ENCODE measurements at places on chromosomes 16 and 17. TPM values are rescaled to one million over a fixed set of nuclear protein-coding genes. Genes with fewer than 3 reads are reported as not detected.
A peak's percentile ranks its signal among the peaks of the same experiment; 100 is the strongest.

Gene SLFN5
- total RNA-seq: 9.1 TPM

- no peaks in the 10 kb centered on the region for H3K36me3 ChIP-seq
- H3K4me3 ChIP-seq: no peak overlapping the region
- H3K27me3 ChIP-seq: no peaks in the 10 kb centered on the region
- peaks cover 22% of the 10 kb centered on the region for H3K4me1 ChIP-seq
- peak; percentile 23 for DNase-seq
- H3K27ac ChIP-seq: no peak overlapping the region
These were observed 307.2 kb downstream of the ABCC12 start for GRCh38 chr16:47848421-47849109.

GRCh38 chr17:49122566-49122965 lies 10.0 kb upstream of the B4GALNT2 start:
- no peaks in the 10 kb centered on the region for H3K36me3 ChIP-seq
- H3K4me1 ChIP-seq: no peaks in the 10 kb centered on the region
- no peak for DNase-seq
- peaks cover 2% of the 10 kb centered on the region for H3K27me3 ChIP-seq

Gene CACNG5
- 1.7 TPM for total RNA-seq

GRCh38 chr16:55479430-55480140 lies 587 bp downstream of the MMP2 start:
- no peak for DNase-seq
- H3K36me3 ChIP-seq: peaks cover 10% of the 10 kb centered on the region
- H3K4me3 ChIP-seq: peak overlapping the region; percentile 62
- H3K27me3 ChIP-seq: peaks cover 15% of the 10 kb centered on the region
- peak overlapping the region; percentile 76 for H3K27ac ChIP-seq

- no peak for DNase-seq
- no peaks in the 10 kb centered on the region for H3K36me3 ChIP-seq
- no peak overlapping the region for H3K27ac ChIP-seq
- H3K27me3 ChIP-seq: no peaks in the 10 kb centered on the region
- no peak overlapping the region for H3K4me3 ChIP-seq
- no peaks in the 10 kb centered on the region for H3K4me1 ChIP-seq
These were observed 571.4 kb upstream of the SALL1 start for GRCh38 chr16:51722467-51722866.

- no peak overlapping the region for H3K4me3 ChIP-seq
- H3K4me1 ChIP-seq: peaks cover 40% of the 10 kb centered on the region
- DNase-seq: no peak
- no peak overlapping the region for H3K27ac ChIP-seq
- H3K27me3 ChIP-seq: no peaks in the 10 kb centered on the region
These were observed 6.1 kb downstream of the MINK1 start for GRCh38 chr17:4839221-4839620.

GRCh38 chr17:17344507-17345293 lies 41.5 kb downstream of the NT5M start:
- H3K36me3 ChIP-seq: peaks cover 46% of the 10 kb centered on the region
- no peaks in the 10 kb centered on the region for H3K27me3 ChIP-seq
- H3K4me1 ChIP-seq: peaks cover 6% of the 10 kb centered on the region
- H3K27ac ChIP-seq: no peak overlapping the region
- no peak for DNase-seq

Gene TEKT5
- total RNA-seq: 0.69 TPM

Gene FAM20A
- total RNA-seq: 46.5 TPM

Gene GFAP
- 2,660 TPM for total RNA-seq

Gene C17orf113
- 3.0 TPM for total RNA-seq

Gene CDRT15
- total RNA-seq: not detected

Gene PSMC5
- 37.4 TPM for total RNA-seq

- peaks cover 14% of the 10 kb centered on the region for H3K27me3 ChIP-seq
- H3K27ac ChIP-seq: no peak overlapping the region
- DNase-seq: no peak
These were observed 13.7 kb upstream of the TMEM132E start for GRCh38 chr17:34565713-34566112.

- peaks cover 8% of the 10 kb centered on the region for H3K36me3 ChIP-seq
- H3K27me3 ChIP-seq: no peaks in the 10 kb centered on the region
- no peak overlapping the region for H3K4me3 ChIP-seq
These were observed 13.7 kb downstream of the MXRA7 start for GRCh38 chr17:76696763-76697701.

DNA sequence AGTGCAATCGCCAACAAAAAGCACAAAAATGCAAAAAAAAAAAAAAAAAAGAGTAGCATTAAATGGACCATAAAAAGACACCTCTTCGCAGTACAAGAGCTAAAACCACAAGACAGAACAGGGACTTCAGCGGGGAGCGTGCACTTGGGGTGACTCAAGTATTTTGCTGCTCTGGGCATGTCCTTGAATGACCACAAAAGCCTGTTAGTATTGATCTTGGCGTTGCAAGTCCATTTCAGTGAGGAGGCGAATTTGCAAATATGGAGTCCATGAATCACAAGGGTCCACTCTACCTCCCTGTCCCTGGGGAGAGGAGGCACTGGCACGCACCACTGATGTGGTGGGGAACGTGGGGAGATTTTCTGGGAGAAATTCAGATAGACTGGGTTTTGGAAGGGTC lies 78.9 kb downstream of the CNGB1 start:
- H3K27me3 ChIP-seq: no peaks in the 10 kb centered on the region
- H3K4me1 ChIP-seq: peaks cover 8% of the 10 kb centered on the region
- H3K27ac ChIP-seq: no peak overlapping the region
- H3K4me3 ChIP-seq: no peak overlapping the region
- DNase-seq: no peak

GRCh38 chr16:67775273-67775672 lies 31.1 kb downstream of the RANBP10 start:
- no peak overlapping the region for H3K4me3 ChIP-seq
- H3K36me3 ChIP-seq: peaks cover 7% of the 10 kb centered on the region
- no peak overlapping the region for H3K27ac ChIP-seq
- peaks cover 4% of the 10 kb centered on the region for H3K4me1 ChIP-seq

- H3K4me1 ChIP-seq: peaks cover 45% of the 10 kb centered on the region
- H3K27me3 ChIP-seq: no peaks in the 10 kb centered on the region
- H3K27ac ChIP-seq: no peak overlapping the region
- peaks cover 3% of the 10 kb centered on the region for H3K36me3 ChIP-seq
- H3K4me3 ChIP-seq: no peak overlapping the region
These were observed 234.7 kb downstream of the KATNIP start for GRCh38 chr16:27784351-27785306.

Gene GRB7
- total RNA-seq: not detected

GRCh38 chr17:66549311-66549704 lies 246.9 kb downstream of the PRKCA start:
- no peaks in the 10 kb centered on the region for H3K27me3 ChIP-seq
- no peaks in the 10 kb centered on the region for H3K36me3 ChIP-seq
- H3K4me1 ChIP-seq: peaks cover 5% of the 10 kb centered on the region
- H3K4me3 ChIP-seq: no peak overlapping the region
- DNase-seq: no peak
- H3K27ac ChIP-seq: no peak overlapping the region

Gene FGF11
- total RNA-seq: 11.2 TPM

DNA sequence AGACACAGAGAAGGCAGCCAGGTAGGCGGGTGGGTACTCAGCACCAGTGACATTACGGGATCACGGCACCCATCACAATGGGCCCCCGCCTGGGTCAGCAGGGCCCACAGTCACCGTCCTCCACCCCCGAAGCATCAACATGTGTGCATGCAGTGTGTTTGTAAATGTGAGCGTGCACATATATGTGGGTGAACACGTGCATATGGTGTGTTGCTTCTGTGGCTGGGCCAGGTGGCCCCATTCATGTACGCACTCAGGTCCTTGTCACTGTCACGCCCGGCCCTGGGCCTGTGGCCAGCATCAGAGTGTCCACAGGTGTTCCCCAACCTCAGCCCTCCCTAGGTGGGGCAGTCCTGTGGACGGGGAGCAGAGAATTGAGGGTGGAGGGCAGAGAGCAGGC lies 37.1 kb downstream of the TNFRSF13B start:
- H3K27me3 ChIP-seq: peaks cover 2% of the 10 kb centered on the region
- no peak overlapping the region for H3K4me3 ChIP-seq
- no peaks in the 10 kb centered on the region for H3K4me1 ChIP-seq
- H3K27ac ChIP-seq: no peak overlapping the region
- no peaks in the 10 kb centered on the region for H3K36me3 ChIP-seq

Gene CCL8
- 0.89 TPM for total RNA-seq

Gene CD300H
- not detected for total RNA-seq

- peaks cover 19% of the 10 kb centered on the region for H3K4me1 ChIP-seq
- no peak overlapping the region for H3K4me3 ChIP-seq
- H3K27me3 ChIP-seq: no peaks in the 10 kb centered on the region
- H3K36me3 ChIP-seq: no peaks in the 10 kb centered on the region
These were observed 300.1 kb downstream of the FOXL1 start for GRCh38 chr16:86878236-86879080.

- H3K4me1 ChIP-seq: peaks cover 70% of the 10 kb centered on the region
- H3K36me3 ChIP-seq: peaks cover 36% of the 10 kb centered on the region
- DNase-seq: no peak
These were observed 55.2 kb downstream of the NKD1 start for GRCh38 chr16:50603206-50604064.

DNA sequence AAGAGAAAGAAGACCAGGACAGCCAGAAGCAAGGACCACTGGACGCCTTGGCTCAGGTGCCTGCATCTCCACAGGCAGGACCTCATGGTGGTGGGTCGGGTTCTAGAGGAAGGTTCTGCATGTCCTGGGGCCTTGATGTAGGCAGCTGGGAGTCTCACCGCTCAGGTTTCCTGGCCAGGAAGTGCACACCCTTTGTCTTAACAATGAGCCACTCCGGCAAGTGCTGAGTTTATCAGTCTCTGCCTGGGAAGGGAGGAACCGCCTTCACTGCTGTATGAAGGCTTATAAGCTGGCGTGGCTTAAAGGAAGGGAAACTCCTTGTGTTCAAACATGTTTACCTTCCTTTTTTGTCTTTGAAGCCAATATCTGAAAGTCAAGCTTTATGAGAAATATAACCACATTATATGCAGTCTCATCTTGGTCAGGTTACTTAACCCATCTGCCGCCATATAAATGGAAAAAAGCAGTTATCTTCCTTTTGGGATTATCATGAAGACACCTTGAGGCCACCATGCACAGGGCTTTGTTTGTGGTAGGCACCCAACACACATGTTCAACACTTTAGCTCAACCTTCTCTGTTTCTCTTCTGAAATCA lies at the start of gene ST6GALNAC1:
Gene ST6GALNAC1, minus strand, starts transcription at position 205 of the 596 bp plus-strand sequence. Its CDS starts 119 bp downstream, at position 86.
- H3K4me1 ChIP-seq: no peaks in the 10 kb centered on the region
- H3K36me3 ChIP-seq: no peaks in the 10 kb centered on the region
- H3K27ac ChIP-seq: no peak within 1 kb of the TSS

Gene KIF19
- total RNA-seq: 1.8 TPM

DNA sequence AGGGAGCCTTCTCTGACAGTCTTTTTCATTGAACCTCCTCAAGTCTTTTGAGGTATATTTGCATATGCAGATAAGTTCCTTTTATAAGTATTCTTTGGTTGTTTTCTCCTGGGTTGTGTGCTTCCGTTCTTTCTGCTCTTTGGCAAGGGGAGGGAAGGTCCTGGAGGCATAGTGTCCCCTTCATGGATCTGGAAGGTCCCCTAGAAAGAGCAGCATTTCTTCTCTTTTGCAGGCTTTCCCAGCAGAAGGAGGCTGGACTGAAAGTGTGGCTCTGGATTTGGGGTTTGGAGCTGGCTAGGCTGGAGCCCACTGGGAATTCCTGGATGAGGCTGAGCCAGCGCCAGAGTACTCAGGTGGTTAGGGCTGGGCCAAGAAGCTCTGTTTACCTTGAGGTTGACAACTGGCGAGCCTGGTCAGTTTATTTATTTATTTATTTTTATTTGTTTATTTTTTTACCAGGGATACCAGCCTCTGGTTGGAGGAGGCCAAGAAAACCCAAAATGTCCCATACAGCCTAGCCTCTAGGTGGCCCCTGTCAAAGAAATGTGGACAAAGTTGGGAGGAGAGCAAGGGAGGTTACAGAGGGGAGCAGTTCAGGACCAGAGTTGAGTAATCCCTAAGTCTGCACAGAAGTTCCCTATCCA lies 5.4 kb upstream of the TOP2A start:
- H3K4me3 ChIP-seq: no peak overlapping the region
- H3K4me1 ChIP-seq: peaks cover 8% of the 10 kb centered on the region
- no peak for DNase-seq
- no peaks in the 10 kb centered on the region for H3K36me3 ChIP-seq
- H3K27ac ChIP-seq: no peak overlapping the region
- no peaks in the 10 kb centered on the region for H3K27me3 ChIP-seq

Gene GPR139
- 2.4 TPM for total RNA-seq

DNA sequence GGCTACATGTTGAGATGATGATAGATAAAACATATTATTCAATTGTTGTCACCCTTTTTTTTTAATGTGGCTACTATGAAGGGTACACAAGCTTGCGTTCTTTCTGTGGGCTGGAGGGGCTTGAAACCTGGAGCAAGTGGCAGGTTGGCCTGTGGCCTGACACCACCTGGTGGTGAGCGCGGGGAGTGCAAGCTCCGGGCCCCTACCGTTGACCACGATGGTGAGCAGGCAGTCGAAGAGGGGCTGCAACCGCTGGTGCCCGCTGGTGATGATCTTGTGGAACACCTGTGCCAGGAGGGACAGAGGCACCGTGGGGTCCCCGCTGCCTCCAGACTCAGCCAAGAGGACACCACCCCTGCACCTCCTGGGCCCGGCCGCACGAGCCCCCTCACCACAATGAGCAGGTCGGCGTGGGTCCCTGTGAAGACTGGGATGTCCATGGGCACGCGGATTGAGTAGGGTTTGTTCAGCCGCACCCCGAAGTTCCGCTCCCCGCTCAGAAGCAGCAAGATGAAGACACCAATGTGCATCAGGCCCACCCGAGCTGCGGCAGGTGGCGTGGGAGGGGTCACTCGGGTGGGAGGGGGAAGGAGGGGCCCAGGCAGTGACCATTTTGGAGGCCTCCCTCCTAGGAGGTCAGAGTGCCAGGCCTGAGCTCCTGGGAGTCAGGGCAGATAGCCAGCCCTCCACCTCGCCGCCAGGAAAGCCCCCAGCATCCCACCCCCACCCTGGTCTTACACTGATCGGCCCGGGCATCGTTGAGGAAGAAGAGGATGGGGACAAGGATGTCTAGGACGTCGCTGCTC lies 14.4 kb downstream of the HID1 start:
- no peak overlapping the region for H3K4me3 ChIP-seq
- no peaks in the 10 kb centered on the region for H3K27me3 ChIP-seq
- no peak overlapping the region for H3K27ac ChIP-seq
- H3K36me3 ChIP-seq: peaks cover 77% of the 10 kb centered on the region

- H3K4me3 ChIP-seq: no peak overlapping the region
- no peaks in the 10 kb centered on the region for H3K27me3 ChIP-seq
- peak; percentile 67 for DNase-seq
- H3K4me1 ChIP-seq: peaks cover 14% of the 10 kb centered on the region
These were observed 3.9 kb upstream of the PHAF1 start for GRCh38 chr16:67105881-67106280.

Gene HEATR9
- not detected for total RNA-seq

Data from spinal cord (tissue), 10 donors.